ENCODE measurements at places on chromosomes 16 and 17. TPM values are rescaled to one million over a fixed set of nuclear protein-coding genes. Genes with fewer than 3 reads are reported as not detected.

DNA sequence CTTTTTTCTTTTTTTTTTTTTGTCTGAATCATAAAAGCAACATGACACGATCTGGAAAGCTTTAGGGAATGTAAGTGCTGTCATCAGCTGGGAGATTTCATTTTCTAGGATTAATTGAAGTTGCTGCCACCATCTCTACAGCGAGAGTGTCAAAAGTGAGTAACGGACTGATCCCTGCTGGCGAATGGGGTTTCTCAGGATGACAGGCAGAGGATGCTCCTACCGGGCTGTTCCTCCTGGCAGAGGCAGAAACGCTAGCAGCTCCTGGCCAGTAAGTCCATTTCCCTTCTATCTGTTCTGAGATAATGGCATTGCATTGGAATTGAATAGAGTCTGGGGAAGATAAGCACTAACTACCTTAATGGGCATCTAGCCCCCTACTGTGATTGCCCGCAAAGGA lies 80.5 kb upstream of the KIFC3 start:
- peak; percentile 31 for DNase-seq

GRCh38 chr17:30302241-30302640 lies 10.5 kb upstream of the BLMH start:
- DNase-seq = no peak

DNA sequence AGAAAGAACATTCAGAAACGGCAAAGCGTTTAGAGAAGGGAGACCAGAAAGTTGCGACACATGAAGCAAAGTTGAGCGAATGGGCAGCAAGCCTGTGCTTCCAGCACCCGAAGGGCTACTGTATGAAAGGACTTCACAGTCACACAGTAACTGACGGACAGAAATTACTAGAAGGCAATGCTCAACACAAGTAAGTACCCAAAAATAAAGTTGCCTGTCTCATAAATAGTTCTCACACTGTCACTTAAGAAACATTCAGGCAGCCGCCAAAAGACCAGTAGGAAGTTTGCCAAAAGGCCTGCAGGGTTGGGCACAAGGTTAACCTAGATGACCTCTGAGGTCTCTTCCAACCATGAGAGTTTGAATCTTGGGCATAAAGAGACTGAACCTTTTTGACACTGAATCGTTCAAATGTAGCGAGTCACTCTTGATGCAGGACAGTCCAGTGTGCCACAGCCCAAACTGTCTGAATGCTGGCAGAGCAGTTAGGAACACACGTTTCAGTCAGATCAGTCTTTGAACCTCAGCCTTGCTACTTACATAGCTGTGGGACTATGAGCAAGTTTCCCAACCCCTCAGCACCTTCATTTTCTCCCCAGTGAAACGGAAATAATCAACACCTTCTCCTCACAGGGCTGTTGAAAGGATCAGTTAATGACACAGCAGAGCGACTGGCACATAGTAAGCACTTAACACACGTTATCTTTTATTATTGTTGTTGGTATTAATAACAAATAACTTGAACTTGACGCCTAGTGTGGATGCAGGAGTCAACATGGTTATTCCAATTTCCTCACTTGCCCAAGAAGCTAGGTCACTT lies 10.4 kb downstream of the NCBP3 start:
- no peak for DNase-seq

DNA sequence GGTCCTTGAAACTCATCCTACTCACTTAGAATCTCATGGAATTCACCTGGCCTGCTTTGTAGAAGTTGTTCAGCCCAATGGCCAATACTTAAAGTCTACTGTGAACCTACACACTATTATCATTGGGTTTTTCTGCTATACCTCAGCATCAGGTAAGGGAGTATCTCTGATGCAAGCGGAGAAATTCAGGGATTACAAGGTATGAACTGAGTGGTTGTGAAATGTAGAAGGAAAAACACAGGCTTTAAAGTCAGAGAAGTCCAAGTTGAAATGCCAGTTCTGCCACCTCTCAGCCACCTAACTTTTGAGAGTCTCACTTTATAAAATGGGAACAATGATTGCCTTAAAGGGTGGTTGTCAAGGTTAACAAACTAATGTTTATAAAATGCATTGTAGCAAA lies 31.0 kb downstream of the COX11 start:
- no peak for DNase-seq

- DNase-seq = no peak
Observed at GRCh38 chr17:78205124-78205775, 8.8 kb upstream of the BIRC5 start.

DNA sequence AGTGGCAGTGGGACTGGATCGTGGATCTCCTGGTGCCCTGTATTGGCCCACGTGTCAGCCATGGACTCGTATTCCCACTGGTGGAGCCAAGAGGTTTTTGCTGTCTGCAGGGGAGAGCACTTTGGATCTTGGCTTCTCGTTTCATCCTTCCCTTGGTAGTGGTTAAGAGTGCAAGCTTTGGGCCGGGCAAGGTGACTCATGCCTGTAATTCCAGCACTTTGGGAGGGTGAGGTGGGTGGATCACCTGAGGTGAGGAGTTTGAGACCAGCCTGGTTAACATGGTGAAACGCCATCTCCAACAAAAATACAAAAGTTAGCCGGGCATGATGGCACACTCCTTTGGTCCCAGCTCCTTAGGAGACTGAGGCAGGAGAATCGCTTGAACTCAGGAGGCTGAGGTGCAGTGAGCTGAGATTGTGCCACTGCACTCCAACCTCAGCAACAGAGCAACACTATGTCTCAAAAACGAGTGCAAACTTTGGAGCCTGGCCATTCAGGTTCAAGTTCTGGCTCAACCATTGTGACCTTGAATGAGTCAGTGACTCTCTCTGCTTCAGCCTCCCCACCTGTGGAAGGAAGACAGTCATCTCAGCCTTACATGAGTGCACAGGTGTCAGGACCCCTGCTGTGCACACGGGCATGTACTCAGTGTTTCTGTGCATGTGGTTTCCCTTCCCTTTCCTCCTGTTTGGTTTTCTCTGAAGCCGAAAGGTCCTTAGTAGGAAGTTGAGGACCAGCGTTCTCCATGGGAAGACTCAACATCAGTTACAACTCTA lies 57.4 kb downstream of the PLCG2 start:
- DNase-seq = no peak

DNA sequence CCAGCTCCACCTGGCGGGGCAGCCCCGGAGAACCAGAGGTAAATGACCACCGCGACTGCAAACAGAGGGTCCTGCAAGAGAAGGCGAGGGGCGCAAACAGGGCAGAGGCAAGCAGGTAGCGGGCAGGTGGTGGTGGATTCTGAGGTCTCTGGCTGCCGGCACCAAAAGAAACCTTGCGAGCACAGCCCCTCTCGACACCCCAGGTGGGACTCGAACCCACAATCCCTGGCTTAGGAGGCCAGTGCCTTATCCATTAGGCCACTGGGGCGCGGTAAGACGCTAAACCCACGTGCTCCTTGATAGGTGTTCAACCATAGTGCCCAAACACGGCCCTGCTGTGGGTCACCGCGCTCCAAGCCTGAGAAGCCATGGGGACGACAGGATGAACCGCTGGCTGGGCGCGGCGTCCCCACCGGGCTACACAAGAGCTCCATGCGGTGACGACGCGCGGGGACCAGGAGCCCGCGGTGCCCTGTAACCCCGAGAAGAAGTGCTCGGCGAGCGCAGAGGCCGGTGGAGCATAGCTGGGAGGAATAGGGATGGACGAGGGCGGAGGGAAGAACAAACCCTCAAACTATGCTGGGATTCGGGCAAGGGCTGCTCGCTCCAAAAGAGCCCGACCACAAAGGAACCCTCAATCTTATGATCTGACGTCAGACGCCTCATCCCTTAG lies 12.4 kb downstream of the ATP5PD start:
- DNase-seq = peak; percentile 74

DNA sequence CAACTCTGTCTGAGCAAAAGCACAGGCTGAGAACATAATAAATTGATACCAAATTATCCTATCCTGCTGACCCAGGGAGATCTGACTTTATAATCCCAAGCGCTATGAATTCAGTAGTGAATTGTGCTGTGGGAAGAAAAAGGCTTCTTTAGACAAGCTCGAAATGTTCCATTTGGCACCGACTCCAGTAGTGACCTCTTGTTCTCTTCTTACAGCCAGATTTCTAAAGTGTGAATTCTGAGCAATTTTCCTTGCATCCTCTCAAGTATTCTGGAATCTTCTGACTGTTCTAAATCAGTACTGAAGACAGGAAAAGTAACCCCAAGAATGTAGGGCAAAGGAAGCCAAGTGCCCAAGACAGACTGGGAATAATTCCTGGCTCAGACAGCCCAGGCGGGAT lies 58.2 kb downstream of the CDYL2 start:
- DNase-seq = peak; percentile 23

GRCh38 chr16:87418644-87419043 lies 26.5 kb downstream of the MAP1LC3B start:
- DNase-seq = no peak

DNA sequence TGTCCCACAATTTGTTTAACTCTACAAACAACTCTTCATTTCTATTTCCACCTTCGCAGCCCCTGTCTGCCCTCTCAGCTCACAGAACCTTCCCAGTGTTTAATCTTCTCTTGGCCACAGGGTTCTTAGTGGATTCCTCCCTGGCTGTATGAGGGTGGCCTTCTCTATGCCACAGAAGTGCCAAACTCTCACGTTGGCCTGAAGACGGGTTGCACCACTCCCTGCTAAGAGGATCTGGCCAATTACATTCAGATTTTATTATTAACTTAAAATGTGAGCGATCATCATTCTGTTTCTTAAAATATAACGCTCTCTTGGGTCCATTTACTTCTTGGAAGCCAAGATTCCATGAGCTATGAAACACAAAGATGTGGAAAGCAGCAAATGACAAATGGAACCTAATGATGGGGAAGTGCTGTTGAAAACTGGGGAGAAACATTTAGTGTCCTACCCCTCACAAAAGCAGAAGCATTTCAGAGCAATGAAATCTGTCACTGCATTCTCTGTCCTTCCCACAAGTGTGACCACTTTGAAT lies 91.3 kb upstream of the NOG start:
- DNase-seq = no peak

The ABCA10 gene
- polyA plus RNA-seq = 4.9 TPM

The CAPNS2 gene
- not detected for polyA plus RNA-seq

The ATP2A1 gene
- polyA plus RNA-seq = 6.1 TPM

The LITAFD gene
- polyA plus RNA-seq = not detected

The CES4A gene
- polyA plus RNA-seq = 18.5 TPM

The SPN gene
- 0.79 TPM for polyA plus RNA-seq

The HCRT gene
- not detected for polyA plus RNA-seq

All from spinal cord (tissue), 10 donors.